Aorta (tissue), 5 donors: ENCODE measurements at places on chromosomes 7 and 10. TPM values are rescaled to one million over a fixed set of nuclear protein-coding genes. Genes with fewer than 3 reads are reported as not detected.

Gene PSD
- 1.4 TPM for total RNA-seq

Gene FAM25A
- total RNA-seq = not detected

Gene RBP4
- 9.4 TPM for total RNA-seq

Gene NKX2-3
- total RNA-seq = not detected

- no peaks in the 10 kb centered on the region for H3K36me3 ChIP-seq
- no peaks in the 10 kb centered on the region for H3K27me3 ChIP-seq
- DNase-seq = peak; percentile 39
Measured at GRCh38 chr7:44140341-44140740, 791 bp downstream of the MYL7 start.

GRCh38 chr7:48049850-48050249 is 14.5 kb downstream of the C7orf57 start:
- no peak for DNase-seq
- H3K36me3 ChIP-seq = no peaks in the 10 kb centered on the region
- no peaks in the 10 kb centered on the region for H3K27me3 ChIP-seq
- H3K4me1 ChIP-seq = no peaks in the 10 kb centered on the region

DNA sequence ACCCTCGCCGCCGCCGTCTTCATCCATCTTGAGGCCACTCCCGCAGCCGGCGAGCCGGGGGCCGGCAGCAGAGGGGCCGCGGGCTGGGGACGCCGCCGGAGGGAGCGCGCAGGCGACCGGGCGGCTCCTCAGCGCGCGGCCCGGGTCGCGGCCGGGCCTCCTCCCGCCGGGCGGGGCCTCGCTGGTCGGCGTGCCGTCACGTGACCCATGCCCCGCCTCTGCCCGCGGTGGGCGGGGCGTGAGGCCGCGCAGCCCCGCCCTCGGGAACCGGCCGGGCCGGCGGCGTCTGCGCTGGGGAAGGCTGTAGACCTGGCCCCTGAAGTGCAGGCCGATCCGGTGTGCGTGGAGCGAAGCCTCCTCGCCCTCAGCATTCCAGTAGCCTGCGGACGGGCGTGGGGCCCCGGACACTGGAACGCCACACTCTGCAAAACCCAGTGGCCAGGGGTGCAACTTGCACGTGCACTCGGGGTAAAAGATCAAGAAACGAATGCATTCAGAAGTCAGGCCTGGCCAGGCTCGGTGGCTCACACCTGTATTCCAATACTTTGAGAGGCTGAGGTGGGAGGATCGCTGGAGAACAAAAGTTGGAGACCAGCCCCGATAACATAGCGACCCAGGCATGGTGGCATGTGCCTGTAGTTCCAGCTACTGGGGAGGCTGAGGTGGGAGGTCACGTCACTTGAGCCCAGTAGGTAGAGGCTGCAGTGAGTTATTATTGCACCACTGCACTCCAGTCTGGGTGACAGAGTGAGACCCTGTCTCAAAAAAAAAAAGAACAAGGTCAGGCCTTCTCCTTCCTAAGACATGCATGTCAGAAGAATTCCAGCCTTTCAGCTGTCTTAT is at the start of gene CYTH3:
Gene CYTH3 (minus strand): TSS at position 144 of the 843 bp plus-strand sequence. CDS start 117 bp downstream, at position 27.
- no peaks in the 10 kb centered on the region for H3K27me3 ChIP-seq
- H3K27ac ChIP-seq = no peak within 1 kb of the TSS
- peak within 1 kb of the TSS; percentile 91 for H3K4me3 ChIP-seq
- DNase-seq = peak; percentile 92
- no peaks in the 10 kb centered on the region for H3K4me1 ChIP-seq

DNA sequence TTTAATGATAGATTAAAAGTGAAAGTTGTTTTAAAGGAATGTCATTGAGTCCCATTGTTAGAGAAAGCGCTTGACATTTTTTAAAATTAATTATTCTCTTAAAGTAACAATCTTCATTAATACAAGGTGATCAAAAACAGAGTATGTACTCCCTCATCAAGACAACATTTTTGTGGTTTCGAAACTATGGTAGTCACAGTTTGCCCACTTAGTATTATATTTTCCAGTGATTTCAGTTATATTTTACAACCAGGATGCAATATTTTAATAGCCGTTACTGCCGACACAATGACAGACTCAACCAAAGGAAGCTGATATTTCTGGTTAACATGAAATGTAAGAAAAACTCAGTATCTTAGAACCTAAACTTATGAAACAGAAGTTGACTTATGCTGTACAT is 31.3 kb downstream of the MKX start:
- H3K36me3 ChIP-seq = no peaks in the 10 kb centered on the region
- peaks cover 7% of the 10 kb centered on the region for H3K4me1 ChIP-seq
- no peaks in the 10 kb centered on the region for H3K27me3 ChIP-seq
- peak overlapping the region; percentile 72 for H3K27ac ChIP-seq
- H3K4me3 ChIP-seq = peak overlapping the region; percentile 14

- H3K27ac ChIP-seq = no peak overlapping the region
- H3K4me3 ChIP-seq = no peak overlapping the region
- no peaks in the 10 kb centered on the region for H3K4me1 ChIP-seq
- no peaks in the 10 kb centered on the region for H3K36me3 ChIP-seq
Measured at GRCh38 chr10:125928928-125929585, 32.7 kb downstream of the FANK1 start.

- no peaks in the 10 kb centered on the region for H3K27me3 ChIP-seq
- no peak overlapping the region for H3K4me3 ChIP-seq
- peak; percentile 84 for DNase-seq
- no peak overlapping the region for H3K27ac ChIP-seq
- H3K4me1 ChIP-seq = no peaks in the 10 kb centered on the region
- H3K36me3 ChIP-seq = no peaks in the 10 kb centered on the region
Measured at GRCh38 chr10:69048103-69048502, 39.8 kb upstream of the SRGN start.

GRCh38 chr7:157482517-157483087 is 145.8 kb downstream of the DNAJB6 start:
- no peak overlapping the region for H3K4me3 ChIP-seq
- no peaks in the 10 kb centered on the region for H3K4me1 ChIP-seq
- no peak for DNase-seq

GRCh38 chr7:122219253-122219865 is 75.3 kb upstream of the AASS start:
- no peak overlapping the region for H3K4me3 ChIP-seq
- H3K27me3 ChIP-seq = no peaks in the 10 kb centered on the region
- no peak for DNase-seq

GRCh38 chr10:11007476-11008020 is 10.1 kb upstream of the CELF2 start:
- H3K4me3 ChIP-seq = no peak overlapping the region
- no peaks in the 10 kb centered on the region for H3K36me3 ChIP-seq
- no peak for DNase-seq
- no peak overlapping the region for H3K27ac ChIP-seq

DNA sequence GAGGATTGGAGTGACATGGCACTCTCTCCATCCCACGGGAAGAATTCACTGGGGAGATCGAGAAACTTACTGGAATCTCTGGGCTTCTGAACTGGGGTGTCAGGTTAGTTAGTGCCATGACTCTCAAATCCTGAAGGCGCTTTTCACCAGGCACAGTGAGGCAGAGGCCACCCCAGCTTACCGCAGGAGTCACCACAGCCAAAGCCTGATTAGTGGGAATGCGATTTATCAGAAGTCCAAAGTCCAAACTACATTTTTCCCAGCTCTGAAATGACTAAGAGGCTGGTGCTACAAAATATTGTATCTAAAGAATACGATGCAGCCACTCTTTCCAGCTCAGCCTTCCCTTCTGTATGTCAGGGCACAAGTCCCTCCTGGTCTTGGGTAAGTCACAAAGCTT is 334.8 kb upstream of the SHH start:
- H3K4me1 ChIP-seq = no peaks in the 10 kb centered on the region
- no peak for DNase-seq
- no peaks in the 10 kb centered on the region for H3K36me3 ChIP-seq
- no peak overlapping the region for H3K4me3 ChIP-seq

DNA sequence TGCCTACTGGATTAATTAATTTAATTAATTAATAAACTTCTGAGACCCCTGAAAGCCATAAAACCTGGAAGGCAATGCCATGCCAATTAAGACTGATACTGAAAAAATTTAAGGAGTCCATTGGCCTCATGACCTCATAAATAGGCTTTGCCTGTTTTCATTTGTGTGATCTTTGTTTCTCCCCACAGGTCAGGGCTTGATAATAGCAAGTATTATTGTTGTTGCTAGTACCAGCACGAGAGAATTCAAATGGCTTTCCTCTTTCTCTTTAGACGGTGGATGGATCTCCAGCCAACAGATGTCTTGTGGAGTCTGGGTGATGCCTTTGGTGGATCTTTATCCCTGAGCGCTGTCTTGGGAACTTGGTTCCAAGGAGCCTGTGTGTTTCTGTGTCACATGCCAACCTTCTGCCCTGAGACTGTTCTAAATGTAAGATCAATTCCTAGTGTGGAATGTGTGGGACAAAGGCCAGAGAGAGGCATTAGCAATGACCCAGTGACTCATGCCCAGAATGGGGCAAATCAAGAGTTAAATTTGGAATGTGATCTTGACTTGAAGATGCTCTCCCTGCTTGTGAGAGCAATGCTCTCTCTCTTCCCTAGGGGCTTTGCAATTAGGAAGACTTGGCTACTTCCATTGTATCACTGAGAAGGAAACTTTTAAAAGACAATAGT is 17.7 kb downstream of the ACSM6 start:
- no peak overlapping the region for H3K4me3 ChIP-seq
- H3K4me1 ChIP-seq = no peaks in the 10 kb centered on the region
- H3K27me3 ChIP-seq = no peaks in the 10 kb centered on the region
- peaks cover 5% of the 10 kb centered on the region for H3K36me3 ChIP-seq
- DNase-seq = no peak
- H3K27ac ChIP-seq = no peak overlapping the region

DNA sequence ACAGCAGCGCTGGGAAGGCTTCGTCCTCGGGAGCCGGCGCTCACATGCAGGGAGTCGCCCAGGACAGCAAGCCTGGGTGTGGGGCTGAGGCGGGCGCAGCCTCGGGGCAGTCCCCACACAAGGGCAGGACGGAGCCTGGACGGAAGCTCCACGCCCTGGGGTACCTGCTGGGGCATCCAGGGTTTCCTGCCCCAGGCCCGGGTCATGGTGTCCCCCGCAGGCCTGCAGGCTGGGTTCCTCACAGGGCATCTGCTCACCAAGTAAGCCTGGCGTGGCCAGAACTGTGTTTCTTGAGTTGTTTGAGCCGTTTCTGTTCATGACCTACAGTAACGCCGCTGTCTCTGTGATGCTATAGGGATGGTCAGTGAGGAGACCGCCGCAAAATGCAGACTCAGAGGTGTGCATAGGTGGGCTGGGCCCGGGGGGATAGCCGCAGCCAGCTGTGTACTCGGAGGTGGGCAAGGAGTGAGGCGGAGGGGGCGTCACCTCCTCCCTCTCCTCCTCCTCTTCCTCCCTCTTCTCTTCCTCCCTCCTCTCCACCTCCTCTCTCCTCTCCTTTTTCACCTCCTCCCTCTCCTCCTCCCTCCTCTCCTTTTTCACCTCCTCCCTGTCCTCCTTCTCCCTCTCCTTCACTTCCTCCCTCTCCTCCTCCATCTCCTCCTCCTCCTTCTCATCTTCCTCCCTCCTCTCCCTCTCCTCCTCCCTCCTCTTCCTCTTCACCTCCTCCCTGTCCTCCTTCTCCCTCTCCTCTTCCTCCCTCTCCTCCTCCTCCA is 438.9 kb downstream of the DNAJB6 start:
- H3K4me3 ChIP-seq = no peak overlapping the region
- no peaks in the 10 kb centered on the region for H3K36me3 ChIP-seq
- no peaks in the 10 kb centered on the region for H3K4me1 ChIP-seq

- H3K36me3 ChIP-seq = no peaks in the 10 kb centered on the region
- H3K4me1 ChIP-seq = no peaks in the 10 kb centered on the region
- H3K4me3 ChIP-seq = no peak overlapping the region
Measured at GRCh38 chr10:49053053-49053997, 62.0 kb downstream of the VSTM4 start.

DNA sequence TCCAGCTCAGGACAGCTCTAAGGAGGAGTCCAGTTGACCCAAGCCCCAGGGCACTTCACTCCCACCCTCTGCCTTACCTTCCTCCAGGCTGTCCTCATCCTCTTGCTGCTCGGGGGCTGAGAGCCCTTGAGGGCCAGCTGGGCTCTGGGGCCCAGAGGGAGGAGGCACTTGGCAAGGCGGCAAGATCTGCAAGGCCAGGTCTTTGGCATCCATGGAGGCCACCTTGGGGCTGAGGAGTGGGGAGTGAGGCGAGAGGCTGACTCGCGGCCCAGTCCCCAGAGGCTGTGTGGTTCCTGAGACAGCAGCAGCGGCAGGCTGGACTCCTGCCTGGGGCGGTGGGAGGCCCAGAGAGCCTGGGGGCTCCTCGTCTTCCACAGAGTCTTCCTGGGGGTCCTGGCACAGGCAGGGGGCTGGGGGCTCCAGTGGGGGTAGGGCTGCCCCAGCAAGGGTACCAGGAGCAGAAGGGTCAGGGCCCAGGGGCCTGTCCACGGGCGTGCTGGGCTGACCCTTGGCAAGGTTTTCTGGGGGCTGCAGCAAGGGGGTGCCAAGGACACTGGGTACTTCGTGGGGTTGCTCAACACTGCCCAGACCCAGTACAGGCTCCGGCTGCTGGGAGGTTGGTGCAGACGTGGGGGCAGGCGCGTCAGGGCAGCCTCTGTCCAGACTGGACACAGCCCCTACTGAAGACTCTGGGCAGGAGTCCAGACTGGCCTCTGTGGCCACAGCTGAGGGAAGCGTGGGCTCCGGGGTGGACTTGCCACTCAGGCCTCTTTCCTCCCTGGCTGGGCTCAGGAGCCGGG is 6.5 kb downstream of the NACAD start:
- no peak overlapping the region for H3K27ac ChIP-seq
- no peaks in the 10 kb centered on the region for H3K27me3 ChIP-seq
- no peaks in the 10 kb centered on the region for H3K4me1 ChIP-seq
- DNase-seq = no peak

DNA sequence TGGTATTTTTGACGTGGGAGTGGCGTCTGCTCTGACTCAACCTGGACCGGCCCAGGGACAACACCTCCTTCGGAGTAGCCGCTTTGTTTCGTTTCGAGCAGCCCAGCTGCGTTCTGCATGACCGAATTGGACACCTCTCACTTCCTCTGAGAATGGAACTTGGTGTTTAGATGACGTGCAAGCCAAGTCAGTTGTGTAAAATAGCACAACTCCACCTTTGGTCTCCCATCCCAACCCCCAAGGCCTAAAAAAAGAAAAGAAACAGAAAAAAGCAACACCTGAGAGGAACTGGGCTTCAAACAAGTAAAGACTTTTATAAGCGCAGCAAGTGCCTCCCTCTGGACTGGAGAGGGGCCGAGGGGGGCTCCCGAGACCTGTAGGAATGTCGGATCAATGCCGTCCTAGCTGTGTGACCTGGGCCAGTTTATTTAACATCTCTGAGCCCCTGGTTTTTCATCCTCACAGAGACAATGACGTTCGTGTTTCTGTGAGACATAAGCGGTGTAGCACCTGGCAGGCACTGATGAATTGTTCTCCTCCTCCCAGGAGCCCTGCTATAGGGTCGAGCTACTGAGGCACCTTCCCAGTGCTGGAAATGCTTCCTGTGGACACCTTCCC is 52.0 kb upstream of the SMNDC1 start:
- H3K4me3 ChIP-seq = no peak overlapping the region
- no peaks in the 10 kb centered on the region for H3K4me1 ChIP-seq
- DNase-seq = no peak
- H3K36me3 ChIP-seq = no peaks in the 10 kb centered on the region
- H3K27ac ChIP-seq = no peak overlapping the region
- no peaks in the 10 kb centered on the region for H3K27me3 ChIP-seq

GRCh38 chr10:80465451-80465835 is 11.3 kb downstream of the TSPAN14 start:
- no peak overlapping the region for H3K27ac ChIP-seq
- DNase-seq = no peak
- no peaks in the 10 kb centered on the region for H3K4me1 ChIP-seq
- no peaks in the 10 kb centered on the region for H3K27me3 ChIP-seq
- H3K4me3 ChIP-seq = no peak overlapping the region

- H3K27me3 ChIP-seq = no peaks in the 10 kb centered on the region
- no peaks in the 10 kb centered on the region for H3K36me3 ChIP-seq
- no peak for DNase-seq
- no peaks in the 10 kb centered on the region for H3K4me1 ChIP-seq
- no peak overlapping the region for H3K4me3 ChIP-seq
Measured at GRCh38 chr7:33590916-33591315, 314.4 kb upstream of the BMPER start.
